Testis (tissue), 5 donors: ENCODE measurements at places on chromosomes 3 and 15. TPM values are rescaled to one million over a fixed set of nuclear protein-coding genes. Genes with fewer than 3 reads are reported as not detected.

The RBP2 gene
- total RNA-seq, result not detected

The EIF5A2 gene
- 3.6 TPM for total RNA-seq

The SLC2A2 gene
- not detected for total RNA-seq

The ROPN1 gene
- total RNA-seq, result 139 TPM

The IL16 gene
- total RNA-seq, result 17.6 TPM

The CDCP1 gene
- total RNA-seq, result 2.7 TPM

DNA sequence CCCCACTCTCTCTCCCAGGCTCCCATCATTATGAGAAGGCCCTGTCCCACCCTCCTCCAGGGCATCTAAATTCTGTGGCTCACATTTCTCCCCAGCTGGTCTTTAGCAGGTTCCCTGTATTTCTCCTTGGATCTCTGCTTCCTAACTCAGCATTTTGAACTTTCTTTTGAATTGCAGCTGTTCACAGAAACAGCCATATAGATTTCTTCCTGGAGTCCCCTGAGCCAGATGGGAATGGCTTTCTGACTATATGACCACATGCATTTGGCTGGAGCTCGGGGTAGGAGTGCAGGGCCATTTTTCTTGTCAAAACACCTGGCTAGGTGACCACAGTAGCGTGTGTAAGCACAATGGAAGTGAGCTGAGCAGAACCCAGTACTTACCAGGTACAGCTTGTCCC is 22.0 kb downstream of the RBP2 start:
- DNase-seq, result no peak
- no peak overlapping the region for H3K4me3 ChIP-seq
- no peaks in the 10 kb centered on the region for H3K4me1 ChIP-seq

- H3K4me1 ChIP-seq, result no peaks in the 10 kb centered on the region
- no peak for DNase-seq
- no peaks in the 10 kb centered on the region for H3K36me3 ChIP-seq
- no peak overlapping the region for H3K27ac ChIP-seq
These were observed 38.9 kb downstream of the TICRR start for GRCh38 chr15:89614164-89614563.

GRCh38 chr3:54831112-54831511 is 96.7 kb downstream of the LRTM1 start:
- no peak overlapping the region for H3K27ac ChIP-seq
- H3K4me3 ChIP-seq, result no peak overlapping the region
- H3K4me1 ChIP-seq, result no peaks in the 10 kb centered on the region

GRCh38 chr3:152352554-152352953 is 83.8 kb downstream of the MBNL1 start:
- H3K4me1 ChIP-seq, result no peaks in the 10 kb centered on the region
- H3K4me3 ChIP-seq, result no peak overlapping the region
- no peak overlapping the region for H3K27ac ChIP-seq
- H3K36me3 ChIP-seq, result no peaks in the 10 kb centered on the region

DNA sequence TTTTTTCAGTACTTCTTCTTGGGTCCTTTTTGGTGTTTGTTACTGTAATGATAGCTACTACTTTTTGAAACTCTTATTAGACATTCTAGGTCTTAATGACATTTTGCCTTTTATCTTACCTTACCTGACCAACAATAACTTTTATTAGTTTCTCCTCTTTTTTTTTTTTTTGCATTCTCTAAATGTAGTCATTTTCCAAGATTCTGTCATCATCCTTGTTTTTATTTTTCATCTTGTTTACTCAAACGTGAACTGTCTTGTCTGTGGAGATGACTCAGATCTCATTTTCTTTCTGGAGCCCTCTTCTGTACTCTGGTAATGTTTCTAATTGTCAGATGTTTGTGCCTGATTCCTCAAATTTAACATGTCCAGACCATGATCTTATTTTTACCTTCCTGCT is 2.9 kb downstream of the ABHD5 start:
- H3K4me1 ChIP-seq, result peaks cover 6% of the 10 kb centered on the region
- H3K27me3 ChIP-seq, result no peaks in the 10 kb centered on the region
- no peak for DNase-seq
- no peaks in the 10 kb centered on the region for H3K36me3 ChIP-seq

DNA sequence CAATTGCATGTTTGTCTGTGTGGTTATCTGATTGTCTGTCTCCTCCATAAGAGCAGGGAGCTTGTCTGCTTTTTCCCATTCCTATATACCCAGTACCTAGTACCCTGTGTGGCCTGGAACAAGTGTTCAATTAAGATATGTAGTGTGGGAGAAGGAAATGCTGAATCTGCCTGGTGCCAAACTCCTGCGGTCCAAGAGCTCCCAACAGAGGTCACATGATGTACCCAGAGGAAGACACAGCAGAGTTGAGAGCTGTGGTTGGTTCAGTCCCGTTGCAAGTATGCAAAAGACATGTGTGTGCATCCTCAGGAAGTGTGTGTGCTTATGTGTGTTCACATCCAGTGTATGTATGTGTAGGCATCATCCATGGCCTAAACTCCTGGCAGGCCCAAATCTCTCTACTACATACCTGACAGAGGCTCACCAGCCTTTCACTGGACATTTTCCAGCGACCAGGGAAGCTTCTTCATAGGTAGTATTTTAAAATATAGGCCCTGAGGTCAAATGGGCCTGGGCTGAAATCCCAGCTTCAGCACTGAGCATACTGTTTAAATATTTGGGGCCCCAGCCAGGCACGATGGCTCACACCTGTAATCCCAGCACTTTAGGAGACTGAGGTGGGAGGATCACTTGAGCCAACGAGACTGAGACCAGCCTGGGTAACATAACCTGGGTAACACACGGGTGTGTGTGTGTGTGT is 34.0 kb upstream of the ITGA11 start:
- DNase-seq, result no peak
- H3K4me3 ChIP-seq, result no peak overlapping the region
- no peak overlapping the region for H3K27ac ChIP-seq
- no peaks in the 10 kb centered on the region for H3K36me3 ChIP-seq
- no peaks in the 10 kb centered on the region for H3K27me3 ChIP-seq

DNA sequence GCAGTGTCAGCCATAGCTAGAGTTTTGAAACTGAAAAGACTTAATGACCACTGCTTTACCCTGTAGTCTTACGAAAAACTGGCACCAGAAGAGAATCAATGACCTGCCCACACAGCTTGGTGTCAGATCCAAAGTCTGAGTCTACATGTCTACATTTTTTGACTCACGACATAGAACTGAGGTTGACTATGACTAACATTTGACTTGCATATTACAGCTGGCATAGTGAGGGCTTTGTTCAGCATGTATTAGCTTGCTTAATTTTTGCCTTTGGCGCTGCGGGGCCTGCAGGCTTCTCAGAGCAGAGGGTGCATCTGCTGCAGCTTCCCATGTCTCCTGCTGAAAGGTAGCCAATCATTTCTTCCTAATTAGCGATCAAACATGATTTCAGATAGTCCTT is 167.0 kb downstream of the EBLN2 start:
- no peaks in the 10 kb centered on the region for H3K36me3 ChIP-seq
- H3K4me1 ChIP-seq, result no peaks in the 10 kb centered on the region
- H3K4me3 ChIP-seq, result no peak overlapping the region
- DNase-seq, result no peak
- H3K27me3 ChIP-seq, result no peaks in the 10 kb centered on the region
- no peak overlapping the region for H3K27ac ChIP-seq

DNA sequence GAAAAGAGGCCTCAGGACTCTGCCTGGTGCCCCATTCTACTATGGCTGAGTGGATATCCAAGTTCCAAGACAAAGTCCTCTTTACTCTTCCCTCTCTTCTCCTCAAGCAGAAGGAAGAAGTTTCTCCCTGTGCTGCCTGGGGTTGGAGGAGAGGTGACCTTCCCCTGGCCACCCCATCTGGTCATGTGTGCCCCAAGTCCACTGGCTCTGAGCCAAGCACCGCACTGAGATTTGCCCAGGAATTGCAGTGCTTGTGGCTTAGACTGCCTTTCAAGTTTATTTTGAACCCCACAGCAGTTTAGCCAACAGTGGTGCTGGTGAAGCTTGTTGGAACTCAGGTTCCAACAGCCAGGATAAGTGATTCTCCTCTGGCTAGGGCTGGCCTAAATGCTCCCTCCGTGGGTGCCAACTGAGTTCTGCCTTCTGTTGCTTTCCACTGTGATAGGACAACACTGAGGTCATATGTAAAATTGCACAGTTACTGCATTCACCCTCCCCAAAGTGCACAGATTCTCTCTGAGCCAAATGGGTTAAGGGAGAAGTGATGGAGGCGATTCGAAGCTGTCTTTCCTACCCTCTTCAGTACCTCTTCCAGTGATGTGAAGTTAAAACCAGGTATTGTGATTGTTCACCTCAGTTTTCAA is 69.9 kb downstream of the TMCO5A start:
- H3K27ac ChIP-seq, result no peak overlapping the region
- H3K4me1 ChIP-seq, result peaks cover 8% of the 10 kb centered on the region
- no peak for DNase-seq
- H3K27me3 ChIP-seq, result no peaks in the 10 kb centered on the region

GRCh38 chr3:170128259-170128976 is 53.1 kb downstream of the PHC3 start:
- H3K4me3 ChIP-seq, result no peak overlapping the region
- no peak overlapping the region for H3K27ac ChIP-seq
- no peaks in the 10 kb centered on the region for H3K4me1 ChIP-seq

DNA sequence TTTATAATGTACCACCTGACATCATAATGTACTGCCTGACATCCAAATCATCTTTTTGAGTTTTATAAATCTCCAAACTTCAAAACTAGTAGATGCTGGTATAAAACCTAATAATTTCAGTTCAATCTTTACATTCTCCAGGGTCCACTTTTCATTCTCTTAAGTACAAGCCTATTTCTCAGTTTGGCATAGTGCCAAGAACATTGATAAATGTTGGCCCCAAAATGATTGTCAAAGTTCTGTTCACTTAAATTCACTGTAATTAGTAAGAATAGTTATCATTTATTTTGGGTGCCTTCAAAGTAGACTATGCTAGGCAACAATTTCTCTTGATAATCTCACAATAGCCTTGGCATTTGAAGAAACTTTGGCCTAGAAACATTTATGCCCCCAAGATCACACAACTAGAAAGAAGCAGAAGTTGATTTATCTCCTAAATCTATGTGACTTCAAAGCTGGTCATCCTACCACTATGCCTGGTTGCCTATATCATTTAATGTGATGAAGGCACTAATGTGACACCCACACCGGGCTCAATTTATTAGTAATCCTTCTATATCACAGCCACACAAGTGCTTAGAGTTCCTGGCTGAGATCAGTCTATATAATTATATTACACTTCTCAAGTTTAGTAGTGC is 101.7 kb downstream of the ZNF609 start:
- H3K4me3 ChIP-seq, result no peak overlapping the region
- peaks cover 15% of the 10 kb centered on the region for H3K4me1 ChIP-seq
- no peaks in the 10 kb centered on the region for H3K27me3 ChIP-seq
- no peaks in the 10 kb centered on the region for H3K36me3 ChIP-seq
- no peak overlapping the region for H3K27ac ChIP-seq

- H3K4me3 ChIP-seq, result no peak overlapping the region
- no peaks in the 10 kb centered on the region for H3K36me3 ChIP-seq
These were observed 146.6 kb upstream of the NR2F2 start for GRCh38 chr15:96183867-96184266.

GRCh38 chr15:39411102-39411989 is 169.5 kb upstream of the THBS1 start:
- no peaks in the 10 kb centered on the region for H3K36me3 ChIP-seq
- no peaks in the 10 kb centered on the region for H3K27me3 ChIP-seq
- DNase-seq, result no peak
- H3K27ac ChIP-seq, result no peak overlapping the region
- no peak overlapping the region for H3K4me3 ChIP-seq
- H3K4me1 ChIP-seq, result no peaks in the 10 kb centered on the region

DNA sequence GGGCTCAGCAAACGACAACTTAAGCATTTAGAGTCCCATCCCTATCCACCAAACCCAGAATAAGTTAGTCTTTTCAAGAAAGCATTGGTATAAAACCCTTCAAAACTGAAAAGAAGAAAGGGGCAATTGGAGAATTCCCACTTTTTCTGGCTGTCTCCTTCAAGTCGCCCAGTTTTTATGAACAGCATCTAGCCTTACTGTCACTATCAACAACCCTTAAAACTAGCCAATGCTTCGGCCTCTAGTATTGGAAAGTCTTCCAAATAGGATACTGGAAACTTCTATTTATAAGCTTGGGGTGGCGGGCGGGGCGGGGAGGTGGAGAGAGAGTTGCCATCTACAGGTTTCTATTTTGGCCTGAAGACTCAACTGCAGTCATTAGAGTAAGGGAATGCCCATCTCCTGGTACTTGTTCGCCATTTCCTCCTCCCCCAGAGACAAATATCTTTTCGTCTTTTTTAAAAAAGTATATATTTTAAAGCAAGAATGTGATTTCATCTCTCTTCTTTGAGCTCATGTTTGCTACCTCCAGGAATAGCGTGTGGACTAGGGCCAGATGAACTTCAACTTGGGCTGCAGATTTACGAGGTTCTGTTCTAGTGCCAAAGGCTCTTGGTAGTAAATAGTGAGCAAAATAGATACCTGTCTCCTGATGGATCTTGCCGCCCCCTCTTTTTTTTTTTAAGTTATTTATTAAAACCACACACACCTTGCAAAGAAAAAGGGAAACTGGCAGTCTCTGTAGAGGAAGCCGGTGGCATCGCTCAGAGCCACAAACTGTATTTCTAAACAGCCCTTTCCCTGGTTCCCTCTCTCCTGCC is 2.7 kb downstream of the BCL6 start:
- peak; percentile 48 for DNase-seq
- peak overlapping the region; percentile 87 for H3K4me3 ChIP-seq
- H3K36me3 ChIP-seq, result no peaks in the 10 kb centered on the region
- no peaks in the 10 kb centered on the region for H3K27me3 ChIP-seq
- peaks cover 22% of the 10 kb centered on the region for H3K4me1 ChIP-seq

GRCh38 chr3:99943931-99944761 is 126.5 kb downstream of the CMSS1 start:
- no peak overlapping the region for H3K27ac ChIP-seq
- no peaks in the 10 kb centered on the region for H3K27me3 ChIP-seq
- no peak for DNase-seq
- no peak overlapping the region for H3K4me3 ChIP-seq

GRCh38 chr3:155435821-155436220 is 142.3 kb upstream of the STRIT1 start:
- no peaks in the 10 kb centered on the region for H3K4me1 ChIP-seq
- no peaks in the 10 kb centered on the region for H3K36me3 ChIP-seq
- DNase-seq, result no peak

DNA sequence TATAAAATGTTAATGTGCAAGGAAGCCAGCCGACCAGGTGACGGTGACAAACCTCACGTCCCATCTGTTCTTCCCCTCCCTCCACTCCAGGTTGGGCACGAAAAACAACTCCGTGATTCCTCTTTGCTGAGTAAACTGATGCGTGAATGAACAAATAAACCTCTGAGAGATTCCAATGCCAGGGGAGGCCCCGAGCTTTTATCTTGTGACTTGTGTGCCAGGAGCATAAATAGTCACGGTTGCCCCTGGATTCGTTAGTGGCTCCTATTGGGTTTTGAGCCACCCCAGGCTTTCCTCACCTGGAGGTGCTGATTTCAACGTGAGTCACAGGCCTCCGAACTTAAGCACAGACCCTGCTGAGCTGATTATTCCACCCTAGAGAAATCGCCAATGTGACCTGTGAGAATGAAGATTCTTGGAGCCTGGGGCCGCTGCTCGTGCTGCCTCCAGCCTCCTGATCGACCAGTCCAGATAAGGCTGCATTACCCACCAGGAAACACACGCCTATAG is 119.2 kb downstream of the SHQ1 start:
- H3K4me3 ChIP-seq, result no peak overlapping the region
- DNase-seq, result no peak
- no peak overlapping the region for H3K27ac ChIP-seq
- H3K4me1 ChIP-seq, result no peaks in the 10 kb centered on the region
- no peaks in the 10 kb centered on the region for H3K36me3 ChIP-seq

GRCh38 chr3:173632945-173633344 is 235.4 kb downstream of the NLGN1 start:
- H3K27me3 ChIP-seq, result no peaks in the 10 kb centered on the region
- no peak overlapping the region for H3K27ac ChIP-seq
- no peak for DNase-seq

GRCh38 chr15:37516621-37517020 is 416.3 kb upstream of the MEIS2 start:
- H3K36me3 ChIP-seq, result no peaks in the 10 kb centered on the region
- H3K4me3 ChIP-seq, result no peak overlapping the region
- no peaks in the 10 kb centered on the region for H3K27me3 ChIP-seq
- DNase-seq, result no peak
- no peak overlapping the region for H3K27ac ChIP-seq
